GM23248 (cell line): ENCODE measurements at places on chromosomes 11 and 22. TPM values are rescaled to one million over a fixed set of nuclear protein-coding genes. Genes with fewer than 3 reads are reported as not detected.
A peak's percentile ranks its signal among the peaks of the same experiment; 100 is the strongest.

DNA sequence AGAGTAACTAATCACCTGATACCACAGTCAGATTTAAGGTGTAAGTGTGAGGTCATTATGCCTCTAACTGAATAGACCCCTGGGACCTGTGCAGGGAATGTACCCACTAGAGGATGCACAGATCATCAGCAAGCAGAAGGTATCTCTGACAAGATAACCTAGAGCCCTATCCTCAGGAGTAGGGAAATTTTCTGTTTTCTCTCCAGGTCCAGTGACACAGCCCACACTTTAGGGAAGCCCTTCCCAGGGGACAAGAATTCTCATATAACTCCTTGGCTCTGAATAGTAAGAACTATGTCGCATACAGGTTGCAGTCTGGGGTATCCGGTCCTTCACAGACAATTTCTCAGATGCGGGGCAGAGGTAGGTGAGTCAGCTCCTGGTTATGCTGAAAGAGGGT is at the start of gene OR52E5:
OR52E5 (plus strand) TSS at position 301 of the 400 bp plus-strand sequence. CDS start 7,569 bp downstream, outside the sequence.
- H3K27ac ChIP-seq, result no peak within 1 kb of the TSS
- H3K4me3 ChIP-seq, result no peak within 1 kb of the TSS
- H3K36me3 ChIP-seq, result no peaks in the 10 kb centered on the region
- no peaks in the 10 kb centered on the region for H3K27me3 ChIP-seq

GRCh38 chr11:117872420-117872961 is 4.0 kb downstream of the FXYD6 start:
- H3K27ac ChIP-seq, result no peak overlapping the region
- peaks cover 48% of the 10 kb centered on the region for H3K27me3 ChIP-seq
- H3K4me3 ChIP-seq, result no peak overlapping the region
- DNase-seq, result no peak
- no peaks in the 10 kb centered on the region for H3K36me3 ChIP-seq

DNA sequence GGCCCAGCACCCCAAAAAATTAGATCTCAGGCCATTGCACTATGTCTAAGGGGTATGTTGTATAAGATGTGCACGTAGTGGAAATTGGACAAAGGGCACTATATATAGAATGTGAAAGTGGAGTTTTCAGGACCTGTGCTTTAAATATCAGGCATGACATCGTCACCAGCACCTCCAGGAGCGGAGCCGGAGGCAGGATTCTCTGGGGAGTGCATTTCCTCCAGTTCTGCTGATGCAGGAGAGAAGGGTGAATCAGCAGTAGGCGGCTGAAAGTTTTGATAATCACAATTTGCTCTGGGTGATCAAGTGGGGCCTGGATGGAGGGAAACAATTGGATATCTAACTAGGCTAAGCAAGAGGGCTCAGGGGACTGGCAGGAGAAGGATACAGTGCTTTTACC is 69.1 kb upstream of the NTM start:
- no peaks in the 10 kb centered on the region for H3K4me1 ChIP-seq
- no peaks in the 10 kb centered on the region for H3K36me3 ChIP-seq
- no peak overlapping the region for H3K4me3 ChIP-seq

The MICALL1 gene
- total RNA-seq, result 41.4 and 46.0 TPM in 2 replicates

The EML3 gene
- 43.4 and 47.2 TPM in 2 replicates for total RNA-seq

DNA sequence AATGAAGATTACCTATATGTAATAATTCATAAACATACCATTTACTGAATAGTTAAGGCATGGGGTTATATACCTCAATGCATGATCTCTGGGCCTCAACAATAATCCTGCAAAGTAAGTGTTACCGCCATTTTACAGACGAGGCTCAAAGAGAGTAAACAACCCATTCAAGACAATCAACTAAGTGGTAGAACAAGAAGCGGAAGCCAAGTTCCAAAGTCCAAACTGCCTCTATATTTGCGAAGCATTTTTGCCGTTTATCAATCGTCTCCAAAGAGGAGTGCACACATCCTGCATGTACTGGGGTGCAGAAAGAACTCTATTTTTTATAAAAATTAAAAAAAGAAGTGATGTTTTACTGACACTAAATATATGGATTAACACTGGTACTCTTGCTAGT is 27.5 kb upstream of the P4HA3 start:
- no peaks in the 10 kb centered on the region; the same call in 1 of the 2 replicates for H3K36me3 ChIP-seq
- H3K4me1 ChIP-seq, result no peaks in the 10 kb centered on the region
- DNase-seq, result no peak
- no peak overlapping the region for H3K27ac ChIP-seq
- no peaks in the 10 kb centered on the region for H3K27me3 ChIP-seq
- no peak overlapping the region for H3K4me3 ChIP-seq

DNA sequence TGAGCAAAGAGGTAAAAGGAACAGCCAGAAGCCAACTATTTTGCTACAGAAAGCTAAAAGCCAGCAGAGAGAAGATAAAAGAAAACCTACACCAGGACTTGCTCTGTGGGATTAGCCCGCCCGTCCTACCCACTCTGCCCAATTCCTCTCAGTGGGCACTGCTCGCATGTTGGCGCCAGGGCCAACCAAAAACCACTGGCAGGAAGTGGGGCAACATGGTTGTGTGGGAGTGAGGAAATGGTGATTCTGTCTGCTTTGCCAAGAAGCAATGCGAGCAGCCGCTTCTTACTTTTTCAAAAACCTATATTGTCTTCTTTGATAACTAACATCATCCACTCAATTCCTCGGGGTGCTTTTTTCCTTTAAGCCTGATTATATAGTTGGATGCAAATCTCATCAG is 14.2 kb upstream of the APOA1 start:
- no peaks in the 10 kb centered on the region for H3K27me3 ChIP-seq
- DNase-seq, result no peak
- H3K4me1 ChIP-seq, result peaks cover 32% of the 10 kb centered on the region
- no peak overlapping the region for H3K4me3 ChIP-seq

- H3K36me3 ChIP-seq, result no peaks in the 10 kb centered on the region
- H3K27ac ChIP-seq, result no peak overlapping the region
- no peak overlapping the region for H3K4me3 ChIP-seq
- peaks cover 18% of the 10 kb centered on the region for H3K4me1 ChIP-seq
- no peak for DNase-seq
- no peaks in the 10 kb centered on the region for H3K27me3 ChIP-seq
Observed at GRCh38 chr22:27198518-27199035, 541.2 kb downstream of the MIAT start.

The ZBTB3 gene
- total RNA-seq, result 6.6 and 8.0 TPM in 2 replicates

GRCh38 chr11:46917762-46918082 is 628 bp downstream of the LRP4 start:
- H3K27ac ChIP-seq, result 0 out of 2 replicates have a peak overlapping the region, but pooled peaks have one; percentile 65
- no peaks in the 10 kb centered on the region for H3K27me3 ChIP-seq
- peak overlapping the region; percentile 71 for H3K4me3 ChIP-seq
- DNase-seq, result peak; percentile 24

- no peaks in the 10 kb centered on the region for H3K4me1 ChIP-seq
- H3K4me3 ChIP-seq, result no peak overlapping the region
- no peak overlapping the region for H3K27ac ChIP-seq
- no peaks in the 10 kb centered on the region; the same call in 1 of the 2 replicates for H3K27me3 ChIP-seq
- no peak for DNase-seq
- H3K36me3 ChIP-seq, result peaks cover 14% of the 10 kb centered on the region; the same call in 1 of the 2 replicates
Observed at GRCh38 chr11:68617925-68618809, 66.2 kb upstream of the GAL start.

The PNPLA5 gene
- not detected in 2 replicates for total RNA-seq

- no peak overlapping the region for H3K4me3 ChIP-seq
- H3K27me3 ChIP-seq, result no peaks in the 10 kb centered on the region
- DNase-seq, result no peak
- H3K4me1 ChIP-seq, result peaks cover 29% of the 10 kb centered on the region
- no peaks in the 10 kb centered on the region for H3K36me3 ChIP-seq
Observed at GRCh38 chr11:117044287-117045035, 53.8 kb downstream of the SIK3 start.

GRCh38 chr11:111514216-111515031 is at the start of gene HOATZ:
TSS of gene HOATZ (plus strand) at chr11:111514778. CDS start at chr11:111514785, 7 bp downstream.
- no peak within 1 kb of the TSS for H3K27ac ChIP-seq
- H3K4me3 ChIP-seq, result no peak within 1 kb of the TSS
- no peaks in the 10 kb centered on the region for H3K27me3 ChIP-seq
- DNase-seq, result no peak
- H3K4me1 ChIP-seq, result peaks cover 6% of the 10 kb centered on the region; the same call in 1 of the 2 replicates

- no peaks in the 10 kb centered on the region for H3K27me3 ChIP-seq
- H3K4me1 ChIP-seq, result no peaks in the 10 kb centered on the region
- H3K27ac ChIP-seq, result no peak overlapping the region
Observed at GRCh38 chr11:18692941-18693760, 5.4 kb upstream of the TMEM86A start.

- no peaks in the 10 kb centered on the region for H3K4me1 ChIP-seq
- H3K36me3 ChIP-seq, result no peaks in the 10 kb centered on the region
- no peak overlapping the region for H3K4me3 ChIP-seq
- DNase-seq, result peak; percentile 38
- peaks cover 32% of the 10 kb centered on the region for H3K27me3 ChIP-seq
Observed at GRCh38 chr22:22099833-22100812, 117.5 kb upstream of the TOP3B start.

- H3K4me3 ChIP-seq, result no peak overlapping the region
- H3K27ac ChIP-seq, result 0 out of 2 replicates have a peak overlapping the region, but pooled peaks have one; percentile 0
- no peaks in the 10 kb centered on the region for H3K27me3 ChIP-seq
- H3K36me3 ChIP-seq, result no peaks in the 10 kb centered on the region
- H3K4me1 ChIP-seq, result peaks cover 23% of the 10 kb centered on the region
Observed at GRCh38 chr22:16827506-16827905, 2.3 kb upstream of the XKR3 start.

The SDHAF2 gene
- 19.5 and 32.5 TPM in 2 replicates for total RNA-seq

DNA sequence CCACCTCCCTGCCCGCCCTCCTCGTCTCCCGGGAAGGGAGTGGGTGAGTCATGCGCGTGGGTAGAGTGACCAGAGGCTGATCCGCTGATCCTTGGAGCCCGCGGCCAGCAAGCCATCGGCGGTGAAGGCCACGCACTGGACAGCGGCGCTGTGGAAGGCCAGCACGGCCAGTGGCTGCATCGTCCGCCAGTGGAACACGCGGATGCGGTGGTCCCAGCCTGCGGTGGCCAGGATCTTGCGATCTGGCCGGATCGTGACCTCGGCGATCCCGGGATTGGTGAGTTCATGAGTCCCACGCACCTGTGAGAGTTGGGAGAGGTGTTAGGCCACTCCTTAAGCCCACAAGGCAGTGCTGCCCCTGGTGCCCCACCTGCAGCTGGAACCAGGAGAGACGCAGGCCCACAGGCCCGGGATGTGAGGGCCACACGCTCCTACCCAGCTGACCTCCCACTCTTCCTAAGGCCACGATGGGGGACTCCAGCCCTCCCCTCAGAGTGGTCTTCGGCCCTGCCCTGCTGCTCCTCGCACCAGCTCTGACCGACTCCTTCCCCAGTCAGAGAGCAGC is 28.2 kb downstream of the TBX1 start:
- no peaks in the 10 kb centered on the region for H3K36me3 ChIP-seq
- no peak overlapping the region for H3K4me3 ChIP-seq
- no peak overlapping the region for H3K27ac ChIP-seq
- no peak for DNase-seq
- no peaks in the 10 kb centered on the region for H3K27me3 ChIP-seq
- H3K4me1 ChIP-seq, result no peaks in the 10 kb centered on the region

DNA sequence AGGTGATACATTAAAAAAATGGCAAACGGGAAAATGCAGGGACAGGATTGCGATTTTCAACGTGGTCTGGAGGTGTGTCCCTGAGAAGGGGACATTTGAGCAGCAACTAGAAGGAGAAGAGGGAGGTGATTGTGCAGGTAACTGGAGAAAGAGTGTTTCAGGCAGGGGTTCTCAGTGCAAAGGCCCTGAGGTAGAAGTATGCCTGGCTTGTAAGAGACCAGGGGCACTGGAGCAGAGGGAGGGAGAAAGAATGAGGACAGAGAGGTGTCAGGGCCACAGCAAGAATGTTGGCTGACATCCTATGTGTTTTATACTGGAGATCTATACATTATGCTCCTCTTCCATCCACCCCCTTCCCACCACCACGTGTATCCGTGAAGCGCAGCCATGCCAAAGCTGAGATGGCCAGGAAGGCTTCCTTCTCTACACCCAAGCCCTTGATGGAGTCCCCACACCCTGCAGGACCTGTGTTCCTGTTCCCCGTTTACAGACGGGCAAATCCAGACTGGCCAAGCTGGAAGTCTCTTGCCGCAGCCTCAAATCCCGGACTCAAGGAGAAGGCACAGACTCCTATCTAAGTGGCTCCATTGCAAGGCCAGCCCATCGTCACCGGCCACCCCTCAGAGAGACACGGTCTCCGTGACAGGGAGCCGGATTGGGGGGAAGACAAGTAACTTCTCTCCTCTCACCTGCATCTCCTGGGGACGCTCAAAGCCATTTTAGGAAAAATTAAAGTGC is 416.1 kb downstream of the MN1 start:
- no peaks in the 10 kb centered on the region for H3K4me1 ChIP-seq
- H3K4me3 ChIP-seq, result no peak overlapping the region
- DNase-seq, result no peak
- no peak overlapping the region for H3K27ac ChIP-seq
- no peaks in the 10 kb centered on the region for H3K36me3 ChIP-seq

GRCh38 chr22:24086310-24086709 is 75.2 kb downstream of the CABIN1 start:
- no peak overlapping the region for H3K27ac ChIP-seq
- H3K27me3 ChIP-seq, result no peaks in the 10 kb centered on the region
- H3K4me1 ChIP-seq, result peaks cover 6% of the 10 kb centered on the region; the same call in 1 of the 2 replicates
- no peak for DNase-seq
- no peak overlapping the region for H3K4me3 ChIP-seq

The MUC5B gene
- total RNA-seq, result not detected in 2 replicates

DNA sequence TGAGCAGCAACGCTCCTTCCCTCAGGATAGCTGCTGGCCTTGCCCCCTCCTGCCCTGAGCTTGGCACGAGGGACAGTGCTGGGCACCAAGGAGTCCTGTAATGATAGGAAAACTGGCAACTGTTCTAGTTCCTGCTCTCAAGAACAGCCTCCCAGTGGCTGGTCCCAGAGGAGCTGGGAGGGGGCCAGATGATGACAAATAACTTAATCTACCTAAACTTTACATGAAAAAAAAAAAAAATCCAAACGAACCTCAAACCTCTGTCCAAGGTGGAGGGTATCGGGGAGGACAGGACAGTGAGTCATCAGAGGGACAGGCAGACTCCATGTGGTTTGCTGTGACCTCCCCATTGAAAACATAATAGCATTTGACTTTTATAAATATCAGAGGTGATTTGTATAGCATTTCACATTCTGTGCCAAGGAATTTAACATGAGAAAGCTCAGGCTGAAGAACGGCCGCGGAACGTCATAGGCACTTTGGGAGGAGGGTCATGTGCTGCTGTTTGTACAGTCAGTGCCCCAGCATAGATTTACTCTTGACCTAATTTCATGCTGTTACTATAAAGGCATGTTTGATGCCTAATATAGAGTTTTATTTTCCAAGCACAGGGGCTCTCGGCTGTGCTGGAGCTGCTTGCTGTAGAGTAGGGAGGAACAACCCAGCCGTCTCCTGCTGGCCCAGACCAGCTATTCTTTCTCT is 98.2 kb upstream of the NNMT start:
- peak; percentile 89 for DNase-seq
- H3K4me3 ChIP-seq, result no peak overlapping the region
- H3K27me3 ChIP-seq, result no peaks in the 10 kb centered on the region
- no peaks in the 10 kb centered on the region for H3K36me3 ChIP-seq
- H3K4me1 ChIP-seq, result peaks cover 13% of the 10 kb centered on the region; the same call in 1 of the 2 replicates
- no peak overlapping the region for H3K27ac ChIP-seq
